Suppressor macrophage (primary cell): ENCODE measurements at places on chromosomes 7 and 10.

- no peak for DNase-seq
Measured at GRCh38 chr7:26499315-26499897, 207.7 kb downstream of the SNX10 start.

DNA sequence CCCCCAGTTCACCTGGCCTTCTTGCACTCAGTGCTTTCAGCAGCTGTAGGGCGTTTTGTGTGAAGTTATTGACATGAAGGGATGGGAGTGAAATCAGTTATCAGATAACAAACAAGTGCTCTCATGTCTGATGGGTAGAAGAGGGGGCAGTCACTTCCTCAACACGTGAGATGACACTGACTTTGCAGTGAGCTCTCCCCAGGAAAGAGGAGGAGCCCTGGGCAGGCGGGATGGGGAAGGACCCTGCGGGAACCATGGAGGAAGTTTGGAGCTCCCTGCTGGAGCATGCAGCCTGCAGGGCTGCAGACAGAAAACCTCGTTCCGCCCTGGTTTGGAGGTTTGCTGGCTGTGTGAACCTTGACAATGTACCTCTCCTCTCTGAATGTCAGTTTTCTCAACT, 38.7 kb downstream of the GPR26 start:
- peak; percentile 1 for DNase-seq

DNA sequence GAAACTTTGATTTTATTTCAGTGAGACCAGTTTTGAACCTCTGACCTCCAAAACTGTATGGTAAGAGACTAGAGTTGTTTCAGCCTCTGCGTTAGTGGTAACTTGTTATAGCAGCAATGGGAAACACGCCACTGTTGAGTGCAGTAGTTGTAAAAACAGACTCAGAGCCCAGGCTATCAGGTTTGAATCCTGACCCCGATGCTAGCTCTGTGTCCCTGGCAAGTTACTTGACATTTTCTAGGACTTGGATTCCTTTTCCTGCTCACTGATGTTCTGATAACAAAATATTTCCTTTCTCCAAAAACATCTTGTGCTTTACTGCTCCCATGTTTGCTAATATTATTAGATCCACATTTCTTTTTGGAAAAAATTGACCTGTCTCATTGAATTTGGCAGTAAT, 131.0 kb downstream of the PLXDC2 start:
- DNase-seq = no peak

- no peak for DNase-seq
Measured at GRCh38 chr7:98760201-98760651, 109.6 kb downstream of the TMEM130 start.

DNA sequence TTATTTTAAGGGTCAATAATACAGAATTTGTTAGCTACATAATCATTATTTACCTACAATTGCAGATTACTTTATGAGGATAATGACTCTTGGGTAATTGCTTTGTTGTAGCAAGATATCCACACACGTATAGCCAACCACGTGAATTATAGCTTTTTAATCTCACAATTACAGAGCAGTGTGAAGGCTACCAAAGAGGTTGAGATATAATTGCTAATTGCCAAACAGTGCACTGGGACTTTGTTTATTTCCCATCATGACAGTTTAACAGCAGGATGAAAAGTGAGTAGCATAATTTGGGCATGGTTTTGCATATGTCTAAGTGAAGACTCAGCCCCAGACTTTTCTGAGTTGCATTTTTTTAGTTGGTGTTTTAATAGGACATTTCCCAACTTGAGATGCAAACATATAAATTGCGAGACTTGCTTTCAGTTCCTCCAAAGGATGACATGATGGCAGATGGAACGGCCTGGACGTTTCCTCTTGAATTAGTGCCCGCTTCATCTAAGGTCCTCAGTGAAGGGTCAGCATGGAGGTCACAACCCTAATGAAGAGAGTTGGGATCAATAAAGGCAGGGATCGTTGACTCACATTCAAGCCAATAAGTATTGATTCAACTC, 180.7 kb upstream of the GPR26 start:
- DNase-seq = peak; percentile 62

DNA sequence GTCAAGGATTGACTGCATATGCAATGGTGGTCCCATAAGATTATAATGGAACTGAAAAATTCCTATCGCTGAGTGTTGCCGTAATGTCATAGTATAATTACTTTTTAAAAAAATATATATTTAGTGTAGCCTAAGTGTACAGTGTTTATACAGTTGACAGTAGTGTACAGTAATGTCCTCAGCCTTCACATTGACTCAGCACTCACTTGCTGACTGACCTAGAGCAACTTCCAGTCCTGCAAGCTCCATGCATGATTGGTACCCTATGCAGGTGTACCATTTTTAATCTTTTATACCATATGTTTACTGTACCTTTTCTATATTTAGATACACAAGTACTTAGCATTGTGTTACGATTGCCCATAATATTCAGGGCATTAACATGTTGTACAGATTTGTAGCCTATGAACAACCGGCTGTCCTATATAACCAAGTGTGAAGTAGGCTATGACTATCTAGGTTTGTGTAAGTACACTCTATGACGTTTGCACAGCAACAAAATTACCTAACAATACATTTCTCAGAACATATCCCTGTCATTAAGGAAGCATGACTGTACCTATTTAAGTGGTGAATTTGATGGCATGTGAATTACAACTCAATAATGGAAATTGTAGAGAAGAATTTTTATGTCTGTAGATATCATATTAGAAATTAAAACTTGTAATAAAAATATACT, 40.9 kb downstream of the CCNY start:
- no peak for DNase-seq

GRCh38 chr10:24848195-24848594, 104.2 kb downstream of the PRTFDC1 start:
- DNase-seq = no peak

- DNase-seq = no peak
Measured at GRCh38 chr7:64574540-64575099, 11.7 kb upstream of the ZNF680 start.

DNA sequence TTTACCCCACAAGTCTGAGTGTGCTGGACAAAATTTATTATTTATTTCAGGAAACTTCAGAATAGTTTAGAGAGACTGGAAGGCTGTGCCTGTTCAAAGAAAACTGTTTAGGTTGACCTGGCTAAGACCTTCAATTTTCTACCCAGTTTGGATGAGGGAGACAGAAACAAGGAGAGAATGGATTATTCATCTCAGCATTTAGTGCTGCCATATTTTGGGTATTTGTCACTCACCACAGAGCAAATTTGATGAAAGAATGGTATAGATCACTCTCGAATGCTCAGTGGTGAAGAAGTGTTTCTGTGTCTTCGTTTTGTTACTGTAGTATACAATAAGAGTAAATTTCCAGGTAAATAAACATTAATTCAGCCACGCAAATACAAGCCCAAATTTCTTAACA, 71.8 kb downstream of the SEMA3C start:
- no peak for DNase-seq

GRCh38 chr7:142012825-142013511, 17.3 kb downstream of the MGAM start:
- peak; percentile 72 for DNase-seq

- no peak for DNase-seq
Measured at GRCh38 chr7:151818674-151819519, 58.0 kb downstream of the PRKAG2 start.

GRCh38 chr7:141558544-141559183, 7.5 kb downstream of the AGK start:
- DNase-seq = no peak

- DNase-seq = no peak
Measured at GRCh38 chr7:11923376-11923930, 91.5 kb upstream of the THSD7A start.

- DNase-seq = no peak
Measured at GRCh38 chr10:29250066-29250465, 38.8 kb upstream of the LYZL1 start.

GRCh38 chr7:98163704-98164494, 47.3 kb upstream of the BHLHA15 start:
- DNase-seq = no peak

DNA sequence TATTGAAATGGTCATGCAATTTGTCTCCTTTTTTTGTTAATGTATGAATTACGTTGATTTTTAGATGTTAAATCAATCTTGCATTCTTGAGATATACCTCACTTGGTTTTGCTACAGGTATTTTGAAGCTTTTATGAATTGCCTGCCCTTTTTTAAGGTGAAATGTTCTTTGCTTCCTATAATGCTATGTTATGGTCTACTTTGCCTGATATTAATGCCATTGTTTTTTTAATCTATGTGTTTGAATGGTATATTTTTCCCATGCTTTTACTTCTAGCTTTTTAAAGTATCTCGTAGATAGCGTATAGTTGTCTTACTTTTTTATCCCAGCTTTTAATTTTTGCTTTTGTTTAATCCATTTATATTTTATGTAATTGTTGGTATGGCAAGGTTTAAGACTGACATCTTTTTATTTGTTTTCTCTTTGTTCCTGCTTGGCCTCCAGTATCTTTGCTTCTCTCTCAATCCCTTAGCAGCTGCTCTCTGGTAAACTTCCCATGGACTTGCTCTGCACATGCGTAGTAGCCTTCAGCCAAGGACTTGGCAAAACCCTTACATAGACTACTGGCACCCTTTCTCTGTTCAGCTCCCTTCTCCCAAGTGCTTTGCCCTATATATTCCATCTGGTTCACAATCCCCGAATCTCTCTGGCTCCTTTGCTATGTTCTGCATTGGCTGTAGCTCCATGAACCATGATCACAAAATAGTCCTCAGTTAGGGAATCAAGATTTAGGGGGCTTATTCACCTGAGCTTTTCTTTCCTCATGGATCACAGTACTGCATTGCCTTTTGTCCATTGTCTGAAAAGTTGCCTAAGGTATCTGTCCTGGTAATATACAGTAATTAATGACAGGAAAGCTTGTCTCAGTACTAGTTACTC, 8.4 kb downstream of the TRIM24 start:
- no peak for DNase-seq

GRCh38 chr7:110681941-110682340, 409.0 kb upstream of the LRRN3 start:
- no peak for DNase-seq

GRCh38 chr7:105705427-105705826, 124.1 kb upstream of the EFCAB10 start:
- no peak for DNase-seq

DNA sequence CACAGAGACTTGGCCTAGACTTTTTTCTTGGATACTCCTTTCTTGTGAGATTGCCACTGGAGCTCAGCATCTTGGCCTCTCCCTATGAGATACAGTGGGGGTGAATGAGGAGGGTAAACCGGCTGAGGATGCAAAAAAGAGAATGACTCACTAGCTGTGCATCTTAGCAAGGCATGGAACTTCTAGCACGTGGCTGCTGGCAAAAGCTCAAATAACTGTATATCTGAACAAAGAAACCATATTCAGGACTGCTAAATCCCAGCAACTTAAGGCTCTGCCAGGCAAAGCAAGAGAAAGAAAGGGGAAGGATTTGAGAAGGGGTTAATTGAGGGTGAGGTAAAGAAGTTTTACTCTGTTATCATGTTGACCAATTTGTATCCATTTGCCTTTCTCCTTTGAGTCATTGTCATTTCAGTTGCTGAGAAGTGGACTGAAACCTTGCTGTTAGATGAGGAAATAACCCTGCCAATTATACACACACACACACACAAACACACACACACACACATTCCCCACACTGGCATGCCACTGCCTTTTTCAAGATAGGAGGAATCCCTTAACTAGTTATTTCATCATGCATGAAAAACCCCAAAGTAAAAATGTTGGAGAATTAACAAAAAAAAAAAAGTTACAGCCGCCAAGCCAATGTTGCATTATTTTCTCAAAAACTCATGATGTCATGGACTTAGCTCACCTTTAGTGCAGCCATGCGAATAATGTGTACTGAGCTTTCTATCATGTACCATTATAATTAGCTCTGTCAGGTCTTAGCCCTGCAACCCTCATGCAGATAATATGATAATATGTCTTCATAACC, 997.3 kb downstream of the LRMDA start:
- peak; percentile 80 for DNase-seq

DNA sequence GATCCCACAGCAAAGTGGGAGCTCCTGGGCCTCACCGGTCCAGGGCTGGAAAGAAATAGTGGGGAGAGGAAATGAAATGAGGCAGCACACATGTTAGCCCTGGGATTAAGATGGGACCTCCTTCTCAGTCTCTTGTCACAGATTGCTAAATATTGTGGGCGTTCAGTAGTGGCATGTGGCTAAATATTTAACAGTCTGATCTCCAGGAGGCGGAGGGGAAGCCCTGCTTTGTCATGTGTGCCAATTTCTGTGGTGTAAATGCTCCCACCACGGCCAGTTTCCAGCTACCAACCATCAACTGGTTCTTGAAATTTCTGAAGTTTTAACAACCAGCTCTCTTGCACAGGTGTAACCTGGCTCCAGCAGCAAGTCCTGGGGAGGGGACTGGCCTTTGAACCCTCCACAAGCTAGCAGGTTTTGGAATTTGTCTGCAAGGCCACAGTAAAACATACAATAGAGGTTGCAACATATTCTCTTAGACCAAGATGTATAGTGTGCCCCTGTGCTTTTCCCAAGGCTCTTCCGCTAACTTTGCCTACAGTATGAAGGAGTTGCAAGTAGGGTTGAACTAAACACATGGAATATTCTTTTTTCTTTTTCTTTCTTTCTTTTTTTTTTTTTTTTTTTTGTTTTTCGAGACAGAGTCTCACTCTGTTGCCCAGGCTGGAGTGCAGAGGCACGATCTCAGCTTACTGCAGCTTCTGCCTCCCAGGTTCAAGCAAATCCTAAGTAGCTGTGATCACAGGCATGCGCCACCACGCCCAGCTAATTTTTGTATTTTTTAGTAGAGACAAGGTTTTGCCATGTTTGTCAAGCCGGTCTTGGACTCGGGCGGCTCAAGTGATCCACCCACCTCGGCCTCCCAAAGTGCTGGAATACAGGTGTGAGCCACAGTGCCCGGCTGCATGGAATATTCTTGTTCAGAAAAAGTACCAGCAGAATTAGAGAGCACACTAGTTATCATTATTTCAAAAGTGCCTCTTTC, 103.1 kb upstream of the PCBD1 start:
- peak; percentile 15 for DNase-seq

- DNase-seq = no peak
Measured at GRCh38 chr7:30994206-30995100, 30.7 kb downstream of the GHRHR start.

DNA sequence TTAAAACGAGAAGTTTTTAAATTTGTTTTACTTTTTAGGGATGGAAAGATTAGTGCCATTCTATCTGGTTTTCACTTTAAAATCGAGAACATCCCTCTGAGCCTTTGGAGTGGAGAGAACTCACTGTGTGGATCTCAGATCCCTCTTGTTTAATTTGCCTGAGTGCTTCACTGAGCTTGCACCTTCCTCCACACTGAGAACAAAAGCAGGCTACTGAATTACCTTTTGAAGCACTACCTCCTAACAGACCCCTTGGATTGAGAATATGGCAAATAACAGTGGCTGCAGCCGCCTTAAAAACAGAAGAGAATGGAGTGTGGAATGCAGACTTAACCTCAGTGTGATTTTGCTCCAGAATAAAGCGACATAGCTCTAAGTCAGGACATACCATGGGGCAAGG, 204.7 kb downstream of the CNTNAP2 start:
- DNase-seq = no peak

- DNase-seq = no peak
Measured at GRCh38 chr10:361203-362081, 226.2 kb downstream of the ZMYND11 start.

- peak; percentile 36 for DNase-seq
Measured at GRCh38 chr7:116571037-116571436, 46.2 kb downstream of the CAV1 start.
